ENCODE measurements at places on chromosomes 3 and 15.

DNA sequence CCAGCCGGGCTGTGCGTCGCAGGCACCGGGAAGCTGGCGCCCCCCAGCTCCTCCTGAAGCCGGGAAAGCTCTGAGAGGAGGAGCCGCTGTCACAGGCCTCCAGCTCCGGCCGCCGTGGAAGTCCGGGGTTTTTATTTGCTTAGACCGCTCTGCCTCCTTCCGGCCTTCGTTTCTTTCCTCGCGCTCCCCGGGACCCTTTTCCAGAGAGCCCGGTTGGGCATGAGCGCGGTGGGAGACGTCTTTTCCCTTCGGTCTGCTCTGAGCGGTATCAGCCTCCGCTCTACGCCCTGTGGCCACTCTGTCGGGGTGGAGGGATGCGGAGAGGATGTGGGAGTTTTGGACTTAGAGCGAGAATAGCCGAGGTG is 559 bp downstream of the SENP5 start:
- no peak for DNase-seq

- DNase-seq, result no peak
These were observed 3.7 kb upstream of the GFM1 start for GRCh38 chr3:158640646-158641045.

DNA sequence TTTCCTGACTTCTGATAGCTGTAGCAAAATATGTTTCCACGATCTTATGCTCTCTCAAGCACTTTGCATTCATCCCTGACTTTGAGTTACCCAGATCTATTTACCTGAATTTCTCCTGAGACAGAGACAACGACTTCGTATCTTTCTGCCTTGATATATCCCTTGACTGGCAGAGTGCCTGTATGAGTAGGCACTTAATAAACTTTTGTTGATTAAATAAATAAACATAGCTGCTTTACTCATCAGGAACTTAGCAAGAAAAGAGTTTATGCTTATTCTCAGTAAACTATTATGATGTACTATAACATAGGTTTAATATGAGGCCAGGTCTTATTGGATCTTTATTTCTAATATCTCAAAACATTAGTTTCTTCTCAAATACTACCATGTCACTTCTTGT is 85.6 kb upstream of the PHLDB2 start:
- no peak for DNase-seq

DNA sequence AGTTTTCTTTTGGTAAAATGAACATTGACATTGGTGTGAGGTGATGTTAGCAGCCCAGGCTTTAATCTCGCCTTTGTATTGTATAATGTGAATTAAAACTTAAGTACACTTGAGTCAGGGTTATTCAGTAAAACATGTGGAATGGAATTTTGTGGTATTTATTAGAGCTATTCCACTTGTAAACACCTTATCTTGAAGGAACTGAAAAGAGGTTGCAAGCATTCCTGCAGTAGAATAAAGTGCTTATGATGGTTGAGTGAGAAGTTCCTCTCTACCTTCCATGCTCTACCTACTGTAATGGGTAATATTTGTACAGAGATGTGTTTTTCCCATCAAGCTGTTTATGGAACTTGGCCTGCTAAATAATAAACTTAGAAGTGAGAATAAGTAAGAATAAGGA is 36.1 kb downstream of the HMG20A start:
- DNase-seq, result no peak

GRCh38 chr3:116059421-116060096 is 385.7 kb downstream of the LSAMP start:
- no peak for DNase-seq

DNA sequence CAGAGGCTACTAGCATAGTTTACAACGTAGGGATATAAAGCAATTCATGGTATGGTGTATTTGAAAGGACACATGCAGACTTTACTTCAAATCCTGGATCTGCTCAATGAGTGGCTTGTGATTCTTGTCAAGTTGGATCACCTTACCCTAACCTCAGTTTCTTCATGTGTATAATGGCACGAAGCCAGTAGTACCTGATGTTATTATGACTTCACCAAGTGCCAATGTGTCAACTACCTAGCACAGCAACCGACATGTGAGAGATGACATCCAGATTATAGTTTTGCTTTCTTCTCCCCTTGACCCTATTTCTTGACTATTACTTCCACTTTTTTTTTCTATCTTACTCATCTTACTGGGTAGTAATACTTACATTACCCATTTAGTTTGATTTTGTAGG is 304.5 kb downstream of the RBMS3 start:
- DNase-seq, result no peak

- DNase-seq, result no peak
These were observed 79.4 kb upstream of the THBS1 start for GRCh38 chr15:39501366-39502081.

DNA sequence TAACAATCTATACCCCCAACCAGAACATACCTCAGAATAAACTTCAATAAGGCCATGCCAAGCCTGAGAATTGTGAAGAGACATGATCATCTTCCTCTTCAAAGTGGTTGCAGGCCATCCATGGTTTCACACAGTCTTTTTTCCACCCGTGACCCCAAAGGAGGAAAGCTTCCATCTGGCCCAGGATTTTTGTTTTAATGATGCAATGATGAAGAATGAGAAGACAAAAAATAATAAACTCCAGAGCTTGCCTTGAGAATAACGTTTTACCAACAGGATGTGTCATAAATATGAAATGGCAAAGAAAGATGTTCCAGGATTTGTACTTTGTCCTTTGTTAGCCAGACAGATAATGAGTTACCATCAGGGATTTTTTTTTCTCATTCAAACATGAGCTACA is 201.9 kb downstream of the WNT5A start:
- DNase-seq, result no peak

DNA sequence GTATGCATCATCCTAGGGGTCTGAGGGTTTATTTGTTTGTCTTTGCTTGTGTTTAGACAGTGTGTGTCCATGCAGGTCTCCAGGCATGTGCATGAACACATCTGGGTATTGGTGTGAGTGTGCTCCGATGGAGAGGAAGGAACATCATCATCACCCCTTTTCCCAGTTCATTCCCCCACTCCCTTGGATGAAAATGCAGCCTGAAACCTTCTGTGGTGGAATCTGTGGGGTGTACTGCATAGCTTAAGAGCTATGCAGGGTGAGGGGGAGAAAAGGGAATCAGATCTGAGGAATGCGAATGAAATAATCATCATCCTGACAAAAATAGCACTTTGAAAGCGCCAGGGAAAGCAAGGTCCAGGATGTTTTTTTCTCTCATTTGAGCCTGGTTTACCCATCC is 520.1 kb downstream of the NTRK3 start:
- DNase-seq, result no peak

DNA sequence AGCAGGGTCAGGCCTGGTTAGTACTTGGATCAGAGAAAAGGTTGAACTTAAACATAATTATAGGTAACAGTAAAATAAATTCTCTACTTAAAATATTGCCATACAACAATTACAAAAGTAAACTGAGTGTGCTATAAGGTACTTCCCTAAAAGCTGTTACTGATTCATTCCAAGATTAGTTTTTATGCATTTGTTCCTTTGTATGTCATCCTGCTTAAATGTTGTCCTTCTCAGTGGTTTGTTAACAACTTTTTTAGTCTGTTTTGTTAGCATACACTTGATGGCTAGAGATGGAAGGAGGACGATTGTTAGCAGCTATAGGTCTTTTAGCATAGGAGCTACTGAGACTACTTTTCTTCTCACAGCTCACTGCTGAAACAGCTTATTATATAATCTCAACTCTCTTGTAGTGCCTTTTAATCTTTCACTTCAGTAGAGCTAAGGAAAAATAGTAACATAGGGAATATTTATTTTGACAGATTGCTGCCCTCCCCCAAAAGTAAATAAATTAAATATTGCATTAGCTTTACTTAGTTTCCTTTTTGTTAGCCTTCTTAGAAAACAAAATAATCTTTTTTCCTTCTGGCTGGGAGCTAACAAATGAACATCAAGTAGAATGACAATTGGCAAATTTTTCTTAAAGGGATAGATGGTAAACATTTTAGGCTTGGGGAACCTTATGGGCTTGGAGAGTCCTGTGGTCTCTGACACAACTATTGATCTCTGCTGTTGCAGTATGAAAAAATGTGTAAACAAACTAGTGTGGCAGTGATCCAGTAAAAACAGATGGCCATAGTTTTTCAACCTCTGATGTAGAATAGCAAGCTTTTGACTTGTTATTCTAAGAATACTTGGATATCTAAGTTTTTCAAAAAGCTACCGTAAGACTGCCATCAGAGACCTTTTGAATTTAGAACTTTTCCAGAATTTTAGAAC is 39.5 kb downstream of the USP8 start:
- DNase-seq, result no peak

DNA sequence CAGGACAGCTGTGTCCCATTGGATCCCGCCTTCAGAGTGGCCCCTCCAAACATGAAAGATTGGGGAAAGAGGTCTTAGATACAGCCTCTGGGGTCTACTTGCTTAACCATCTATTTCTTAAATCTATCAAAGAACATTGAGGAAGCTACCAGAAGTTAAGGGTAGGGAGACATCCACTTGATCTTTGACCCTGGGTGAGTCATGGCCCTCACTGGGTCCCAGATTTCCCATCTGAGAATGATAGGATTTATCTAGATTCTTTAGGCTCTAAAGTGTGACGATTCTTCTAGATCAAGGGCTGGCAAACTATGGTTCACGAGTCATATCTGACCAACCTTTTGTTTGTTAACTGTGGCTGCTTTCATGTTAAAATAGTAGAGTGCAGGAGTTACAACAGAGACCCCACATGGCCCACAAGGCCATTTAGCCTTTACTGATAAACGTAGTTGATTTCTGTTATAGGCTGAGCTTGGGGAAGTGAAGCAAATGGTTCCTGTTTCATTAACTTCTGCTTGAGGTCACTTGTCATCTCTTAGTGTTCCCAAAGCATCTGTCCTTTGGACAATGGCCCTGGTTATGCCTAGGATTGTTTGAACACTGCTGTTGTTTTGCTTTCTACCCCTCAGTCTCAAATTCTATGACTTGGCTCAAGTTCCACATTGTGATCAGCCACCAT is 8.0 kb downstream of the MUC13 start:
- DNase-seq, result no peak

- DNase-seq, result no peak
These were observed 182.2 kb downstream of the RPLP1 start for GRCh38 chr15:69634860-69635259.

DNA sequence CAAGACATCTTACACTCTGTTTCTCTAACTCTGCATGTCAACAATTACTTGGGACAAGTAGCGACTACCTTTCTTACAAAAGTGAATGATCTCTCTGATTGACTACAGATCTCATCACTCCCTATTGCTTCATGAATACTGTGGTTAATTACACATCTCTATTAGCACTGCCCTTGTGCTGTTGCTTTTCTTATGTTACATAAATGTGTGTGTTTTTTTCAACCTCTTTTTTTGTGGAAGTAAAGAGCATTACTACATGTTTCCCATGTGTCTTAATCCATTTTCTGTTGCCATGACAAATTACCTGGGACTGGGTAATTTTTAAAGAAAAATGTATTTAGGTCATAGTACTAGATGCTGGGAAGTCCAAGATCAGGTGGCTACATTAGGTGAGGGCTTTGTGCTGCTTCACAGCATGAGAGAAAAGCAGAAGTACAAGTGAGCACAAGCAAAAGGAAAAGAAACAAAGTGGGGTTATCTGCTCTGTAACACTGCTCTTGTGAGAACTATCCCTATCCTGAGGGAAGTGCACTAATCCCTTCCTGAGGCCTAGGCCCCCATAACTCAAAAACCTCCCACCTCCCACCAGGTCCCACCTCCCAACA is 298.2 kb upstream of the SATB1 start:
- DNase-seq, result no peak

DNA sequence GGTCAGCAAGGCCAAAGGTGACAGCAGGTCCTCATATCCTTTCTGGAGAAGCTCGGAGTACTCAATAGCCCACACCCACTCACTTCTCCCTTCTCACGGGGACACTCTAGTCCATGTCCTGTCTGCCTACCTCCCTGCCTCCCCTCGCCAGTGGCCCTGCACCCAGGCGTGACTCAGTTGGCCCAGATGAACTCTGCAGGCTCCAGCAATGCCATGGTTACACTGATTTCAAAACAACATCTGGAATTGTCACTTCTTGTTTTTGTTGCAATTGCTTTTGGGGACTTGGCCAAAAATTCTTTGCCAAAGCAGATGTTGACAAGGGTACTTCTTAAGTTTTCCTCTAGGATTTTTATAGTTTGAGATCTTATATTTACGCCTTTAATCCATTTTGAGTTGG is 13.0 kb downstream of the IL16 start:
- DNase-seq, result no peak

- DNase-seq, result no peak
These were observed 25.9 kb downstream of the EXOG start for GRCh38 chr3:38522002-38522401.

DNA sequence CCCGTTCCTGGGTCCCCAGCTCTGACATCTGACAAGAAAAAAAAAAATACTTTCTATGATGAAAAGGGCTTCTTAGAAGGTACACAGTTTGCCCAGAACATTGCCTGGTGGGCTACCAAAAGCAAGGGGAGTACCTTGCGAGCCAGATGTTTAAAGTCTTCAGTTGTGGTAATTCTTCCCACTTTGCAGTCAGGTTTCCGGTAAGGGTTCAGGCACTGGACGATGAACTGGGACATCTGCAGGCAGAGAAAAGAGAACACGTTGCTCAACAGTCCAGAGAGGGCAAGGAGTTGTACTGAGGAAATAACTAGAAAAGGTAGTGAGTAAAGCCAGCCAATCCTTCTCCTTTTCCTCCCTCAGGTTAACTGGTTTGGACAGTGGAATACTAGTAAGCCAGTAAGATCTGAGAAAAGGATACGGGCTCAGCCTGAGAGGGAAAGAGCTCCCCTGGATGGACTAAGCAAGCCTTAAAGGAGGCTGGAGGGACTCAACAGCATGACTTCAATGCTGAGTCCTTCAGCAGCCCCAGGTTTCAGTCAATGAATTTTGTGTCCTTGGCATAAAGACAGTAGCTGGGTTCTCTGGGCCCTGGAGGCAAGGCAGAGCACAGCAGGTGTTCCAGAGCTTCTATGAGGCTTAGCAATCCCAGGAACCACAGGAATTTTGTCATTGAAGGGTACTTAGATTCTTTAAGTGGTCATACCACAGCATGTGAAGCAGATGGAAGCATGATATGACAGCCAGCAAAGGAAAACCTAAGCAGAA is 38.2 kb downstream of the NBEAL2 start:
- no peak for DNase-seq

GRCh38 chr3:177385831-177386301 is 188.6 kb upstream of the TBL1XR1 start:
- DNase-seq, result no peak

DNA sequence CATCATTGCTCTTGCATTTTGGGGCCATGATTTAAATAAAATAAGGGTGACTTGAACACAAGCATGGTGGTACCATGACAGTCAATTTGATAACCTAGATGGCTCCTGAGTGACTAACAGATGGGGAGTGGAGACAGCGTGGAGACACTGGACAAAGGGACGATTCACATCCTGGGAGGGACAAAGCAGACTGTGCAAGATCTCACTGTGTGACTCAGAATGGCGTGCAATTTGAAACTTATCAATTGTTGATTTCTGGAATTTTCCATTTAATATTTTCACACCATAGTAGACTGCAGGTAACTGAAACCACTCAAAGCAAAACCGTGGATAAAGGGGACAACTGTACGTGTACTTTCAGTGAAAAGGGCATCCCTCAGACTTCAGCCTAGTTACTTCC is 25.5 kb downstream of the MCCC1 start:
- DNase-seq, result no peak

- DNase-seq, result no peak
These were observed 2.0 kb upstream of the TOPBP1 start for GRCh38 chr3:133663569-133664313.

Data from coronary artery (tissue), 2 donors.